Stimulated activated CD4-positive, alpha-beta T cell treated with anti-CD3 and anti-CD28 coated beads, Interleukin-1b, Interleukin-23, amount 100 ng/mL, for 1 hour (primary cell): ENCODE measurements at places on chromosomes 11 and 22.

DNA sequence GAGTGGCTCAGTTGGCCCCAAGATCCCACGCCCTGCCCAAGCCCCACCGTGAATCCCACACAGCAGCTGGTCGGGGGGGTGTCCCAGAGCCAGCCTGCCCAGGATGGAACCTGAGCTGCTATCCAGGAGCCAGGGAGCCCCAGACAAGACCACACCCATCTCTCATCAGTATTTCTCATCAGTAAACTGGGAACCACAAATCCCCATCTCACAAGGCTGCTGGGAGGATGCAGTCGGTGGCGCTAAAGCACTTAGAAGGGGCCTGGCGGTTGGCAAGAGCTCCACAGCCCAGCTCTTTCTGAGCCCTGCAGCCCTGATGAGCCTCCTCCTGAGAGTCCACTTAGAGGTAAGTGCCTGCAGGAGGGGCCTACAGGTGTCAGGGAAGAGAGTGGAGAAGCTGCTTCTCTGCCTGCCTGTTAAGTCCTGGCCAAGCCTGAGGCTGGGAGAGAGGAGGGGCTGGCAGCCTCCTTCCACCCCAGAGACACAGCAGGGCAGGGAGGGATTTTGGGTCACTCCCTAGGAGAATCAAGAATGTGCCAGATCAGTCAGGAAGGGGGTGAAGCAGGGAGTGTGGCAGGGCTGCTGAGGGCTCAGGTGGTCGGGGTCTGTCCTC, 6.1 kb downstream of the FADS3 start:
- DNase-seq: no peak

GRCh38 chr11:116885951-116886655, 48.7 kb upstream of the APOA1 start:
- DNase-seq: no peak

DNA sequence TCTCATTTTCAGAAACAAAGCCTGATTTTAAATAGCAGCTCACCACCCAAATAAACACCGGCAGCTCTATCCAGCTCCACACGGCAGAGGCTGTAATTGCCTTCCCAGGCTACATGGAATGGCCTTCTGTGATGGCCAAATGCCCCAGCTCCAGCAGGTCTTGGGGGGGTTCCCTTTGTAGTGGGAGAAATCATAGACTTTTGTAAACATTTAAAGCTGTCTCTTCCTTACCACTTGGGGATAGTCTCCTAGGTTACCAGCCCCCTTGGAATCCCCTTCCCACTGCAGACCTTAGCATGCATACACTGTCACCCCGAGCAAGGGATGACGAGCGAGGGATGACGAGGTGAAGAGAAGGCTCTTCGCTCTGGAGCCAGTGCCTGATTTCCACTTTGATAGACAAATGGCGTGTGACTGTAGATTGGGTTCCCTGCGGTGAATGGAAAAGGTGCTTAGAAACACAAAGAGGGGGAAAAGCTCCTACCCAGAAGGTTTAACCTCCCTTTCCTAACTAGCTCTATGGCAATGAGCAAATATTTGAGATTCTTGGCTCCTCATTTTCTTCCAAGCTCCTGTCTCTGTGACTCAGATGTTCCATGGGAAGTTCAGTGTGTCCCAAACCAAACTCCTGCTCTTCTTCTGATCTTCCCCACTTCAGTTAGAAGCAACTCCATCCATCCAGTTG, 108.0 kb upstream of the CADM1 start:
- DNase-seq: no peak

DNA sequence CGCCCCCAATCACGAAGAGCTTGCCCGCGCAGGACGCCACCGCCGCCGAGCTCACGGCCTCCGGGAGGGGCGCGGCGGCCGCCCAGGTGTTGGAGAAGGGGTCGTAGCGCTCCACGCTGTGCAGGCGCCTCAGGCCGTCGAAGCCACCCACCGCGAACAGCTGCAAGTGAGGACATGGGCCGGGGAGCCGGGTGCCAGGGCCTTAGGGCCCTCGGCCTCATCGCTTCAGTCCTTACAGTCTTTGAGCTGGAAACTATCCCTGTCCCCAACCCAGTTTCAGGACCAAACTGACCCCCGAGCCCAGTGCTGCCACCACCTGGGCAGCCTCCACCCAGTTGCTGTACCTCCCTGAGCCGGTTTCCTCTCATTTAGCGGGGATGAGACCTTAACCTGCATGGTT, 7.6 kb downstream of the KLHL35 start:
- DNase-seq: no peak

DNA sequence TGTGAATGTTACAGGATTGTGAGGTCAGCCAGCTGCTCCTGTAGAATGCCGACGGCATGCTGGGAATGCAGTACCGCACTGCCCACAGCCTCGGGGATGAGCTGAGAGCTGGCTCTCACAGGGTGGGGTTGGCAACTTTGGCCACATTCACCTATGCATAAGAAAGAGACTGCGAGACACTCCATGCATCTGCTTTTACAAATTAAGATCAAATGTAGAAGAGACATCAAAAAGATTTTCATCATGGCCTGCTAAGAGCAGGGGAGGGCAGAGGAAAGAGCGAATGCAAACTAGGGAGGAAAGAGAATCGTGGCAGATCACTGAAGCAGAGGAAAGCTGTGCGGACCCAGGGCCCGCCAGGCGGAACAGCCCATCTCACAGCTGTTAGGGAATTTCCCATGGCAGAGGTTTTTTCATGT, 49.8 kb upstream of the SPATA19 start:
- no peak for DNase-seq

GRCh38 chr11:73029403-73029802, 112.7 kb downstream of the FCHSD2 start:
- DNase-seq: no peak

- DNase-seq: no peak
Observed at GRCh38 chr11:118804094-118804493, 13.1 kb upstream of the DDX6 start.

GRCh38 chr11:87176044-87176443, 138.3 kb downstream of the TMEM135 start:
- DNase-seq: no peak

DNA sequence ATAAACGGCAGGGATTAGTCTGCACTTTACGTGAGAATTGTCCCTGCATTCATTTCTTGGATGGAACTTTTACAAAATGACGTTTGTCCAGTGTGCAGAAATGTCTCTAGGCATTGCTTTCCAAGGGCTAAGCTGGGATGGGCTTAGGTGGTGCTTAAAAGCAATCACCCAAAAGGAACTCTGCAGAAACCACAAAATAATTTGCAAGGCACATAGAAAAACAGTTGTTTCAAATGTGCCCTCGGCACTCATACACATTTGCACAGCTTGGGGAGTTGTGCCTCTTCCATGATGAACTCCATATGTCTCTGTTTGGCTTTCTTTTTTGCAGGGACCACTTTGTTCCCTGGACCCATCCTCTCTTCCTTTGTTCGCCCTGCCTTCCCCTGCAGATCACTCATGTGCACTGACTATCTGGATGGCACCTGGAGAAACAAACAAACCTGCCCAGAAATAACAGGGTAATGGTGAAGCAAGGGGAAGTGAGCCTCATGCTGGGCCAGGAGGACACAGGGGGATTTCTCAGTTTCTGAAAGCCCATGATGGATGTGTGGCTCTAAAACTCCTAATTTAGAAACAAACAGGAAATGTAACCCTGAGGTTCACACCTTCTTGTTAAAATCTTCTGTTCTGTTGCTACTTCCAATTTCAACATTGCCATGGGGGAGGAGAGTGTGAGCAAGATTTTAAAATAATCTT, 150.2 kb downstream of the SNX19 start:
- DNase-seq: no peak

- no peak for DNase-seq
Observed at GRCh38 chr22:31956360-31956759, 12.0 kb downstream of the YWHAH start.

- peak; percentile 44 for DNase-seq
Observed at GRCh38 chr11:363948-364761, 5.1 kb upstream of the B4GALNT4 start.

- no peak for DNase-seq
Observed at GRCh38 chr22:46604306-46604690, 15.9 kb upstream of the GRAMD4 start.

DNA sequence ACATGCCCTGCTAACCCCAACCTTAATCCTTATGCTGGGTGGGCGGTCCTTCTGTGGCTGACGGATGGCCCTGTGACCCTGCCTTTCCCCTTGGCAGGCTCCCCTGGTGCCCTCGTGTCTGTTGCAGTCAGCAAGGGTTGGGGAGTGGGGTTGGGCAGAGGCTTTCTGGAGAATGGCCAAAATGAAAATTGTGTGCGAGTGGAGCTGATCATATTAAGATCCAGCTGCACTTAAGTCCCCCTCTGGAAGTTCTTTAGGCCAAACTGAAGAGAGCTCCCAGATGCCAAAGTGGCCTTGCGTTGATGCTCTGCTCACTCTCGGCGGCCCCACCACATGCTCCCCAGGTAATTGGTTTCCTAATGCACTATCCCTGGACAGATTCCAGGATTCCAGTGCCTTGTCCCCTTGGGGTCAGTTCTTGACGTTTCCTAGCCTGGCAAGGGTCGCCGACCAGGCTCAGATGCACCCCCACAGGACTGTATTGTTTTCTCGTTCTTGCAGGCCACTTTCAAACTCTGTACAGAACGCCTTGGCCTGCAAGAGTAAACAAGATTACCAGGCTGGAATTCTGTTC, 16.4 kb upstream of the C11orf96 start:
- no peak for DNase-seq

DNA sequence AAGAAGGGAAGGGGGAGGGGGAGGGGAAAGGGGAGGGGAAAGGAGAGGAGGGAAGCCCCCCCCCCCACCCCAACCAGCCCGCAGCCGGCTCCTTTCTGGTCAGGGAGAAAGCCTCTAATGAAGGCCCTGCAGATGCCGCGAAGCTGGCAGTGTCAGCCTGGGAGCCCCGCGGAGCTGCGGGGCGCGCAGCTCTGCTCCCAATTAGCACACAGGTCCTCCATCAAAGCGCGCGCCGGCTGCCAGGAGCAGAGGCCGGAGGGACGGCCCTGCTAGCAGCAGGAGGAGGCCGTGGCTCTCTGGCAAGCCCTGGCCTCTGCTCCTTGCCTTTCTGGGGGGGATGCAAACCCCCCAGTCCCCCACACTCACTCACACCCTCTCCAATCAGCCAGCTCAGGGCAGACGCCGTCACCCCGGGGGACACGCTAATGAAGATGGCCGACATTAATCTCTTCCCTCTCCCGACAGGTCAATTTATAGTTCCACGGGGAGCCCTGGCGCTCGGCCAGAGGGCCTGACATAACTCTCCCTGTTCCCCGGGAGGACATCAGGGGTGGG, 70.5 kb upstream of the TCF20 start:
- no peak for DNase-seq

DNA sequence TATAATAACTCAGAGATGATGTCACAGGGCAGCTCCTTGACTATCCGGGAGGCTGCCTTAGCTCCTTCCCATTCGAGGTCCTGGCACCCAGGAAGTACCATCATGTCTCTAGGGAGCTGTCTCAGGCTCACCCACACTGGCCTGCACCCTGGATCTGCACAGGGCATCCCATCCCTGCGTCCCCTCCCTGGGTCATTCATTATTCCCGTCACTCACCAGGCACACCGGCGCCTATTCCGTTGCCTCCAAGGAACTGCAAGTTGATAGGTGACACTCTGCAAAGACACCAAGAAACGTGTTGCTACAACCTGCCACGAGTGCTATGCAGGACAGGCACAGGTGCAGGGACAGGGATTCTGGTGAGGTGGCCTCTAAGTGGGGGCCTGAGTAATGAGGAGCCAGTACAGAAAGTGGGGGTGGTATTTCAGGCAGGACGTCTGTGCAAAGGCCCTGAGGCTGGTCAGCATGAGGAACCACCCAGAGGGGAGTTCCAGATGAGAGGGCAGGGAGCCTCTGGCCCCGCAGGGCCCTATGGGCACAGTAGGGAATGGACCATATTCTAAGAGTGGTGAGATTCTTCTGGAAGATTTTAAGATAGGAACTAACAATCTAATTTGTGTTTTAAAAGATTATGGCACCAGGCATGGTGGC, 71.6 kb upstream of the SHANK2 start:
- no peak for DNase-seq

- peak; percentile 61 for DNase-seq
Observed at GRCh38 chr22:22342697-22343580, 98.4 kb downstream of the VPREB1 start.

- DNase-seq: no peak
Observed at GRCh38 chr11:99640671-99641070, 619.9 kb downstream of the CNTN5 start.

GRCh38 chr11:44256673-44257291, 53.2 kb downstream of the ALX4 start:
- no peak for DNase-seq

DNA sequence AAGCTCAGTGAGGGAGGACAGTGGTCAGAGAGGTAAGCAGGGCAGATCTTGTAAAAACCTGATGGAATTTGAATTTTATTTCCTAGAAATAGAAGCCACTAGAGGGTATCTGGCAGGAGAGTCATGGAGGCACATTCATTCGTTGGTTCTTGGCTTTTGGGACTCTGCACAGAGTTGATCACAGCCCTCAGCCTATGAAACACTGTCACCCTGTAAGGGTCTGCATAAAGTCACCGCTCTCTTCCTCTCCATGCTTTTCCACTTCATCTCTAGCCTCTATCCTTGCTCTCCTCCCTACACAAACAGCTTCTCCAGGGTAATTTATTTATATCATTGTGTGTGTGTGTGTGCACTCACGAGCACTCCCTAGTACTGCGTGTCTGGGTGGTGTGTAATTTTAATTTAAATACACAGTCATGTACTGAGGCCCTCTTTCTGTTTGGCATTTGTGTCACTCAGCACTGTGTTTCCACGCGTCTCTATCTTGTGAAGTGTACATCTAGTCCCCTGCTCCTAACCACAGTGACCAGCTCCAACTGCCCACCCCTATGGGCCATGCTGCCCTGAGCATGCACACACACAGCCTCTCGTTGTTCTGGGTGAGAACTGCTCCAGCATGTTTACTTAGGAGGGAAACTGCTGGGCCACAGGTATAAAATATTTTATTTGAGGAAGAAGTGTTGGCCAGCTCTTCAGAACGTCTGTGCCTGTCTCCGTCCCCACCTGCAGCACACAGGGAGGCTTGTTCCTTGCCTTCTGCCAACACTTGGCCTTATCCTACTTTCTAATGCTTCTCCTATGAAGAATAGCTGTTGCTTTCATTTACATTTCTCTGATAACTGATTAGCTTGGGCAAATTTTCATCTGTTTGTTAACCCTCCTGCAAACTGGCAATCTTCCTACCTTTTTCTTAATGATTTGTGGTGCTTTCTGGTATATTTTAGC, 4.5 kb downstream of the KCNQ1OT1 start:
- no peak for DNase-seq

GRCh38 chr11:1754376-1755150, 4.2 kb upstream of the IFITM10 start:
- DNase-seq: no peak

DNA sequence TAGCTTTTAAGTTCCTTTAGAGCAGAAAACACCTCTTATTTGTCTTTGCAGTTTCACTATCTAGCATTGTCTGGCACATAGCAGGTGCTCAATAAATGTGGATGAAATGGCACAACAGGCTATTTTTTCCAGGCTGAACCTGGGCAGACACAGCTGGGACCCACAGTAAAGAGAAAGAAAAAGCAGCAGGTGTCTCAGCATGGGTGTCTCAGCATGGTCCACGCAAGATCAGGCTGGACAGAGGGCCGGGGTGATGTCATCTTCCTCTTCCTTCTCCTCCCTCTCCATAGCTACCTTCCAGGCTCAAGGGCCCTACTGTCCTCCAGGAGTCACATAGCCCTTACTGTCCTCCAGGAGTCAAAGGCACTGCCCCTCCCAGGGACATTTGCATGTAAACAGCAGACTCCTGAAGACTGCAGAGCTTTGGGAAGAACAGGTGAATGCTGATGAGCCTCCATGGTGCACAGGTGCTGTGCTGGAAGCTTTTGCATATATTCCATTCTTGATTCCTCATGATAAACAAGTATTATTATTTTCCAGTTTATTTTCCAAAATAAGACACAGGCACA, 65.2 kb downstream of the DSCAML1 start:
- DNase-seq: no peak

GRCh38 chr11:8363921-8364320, 100.2 kb upstream of the LMO1 start:
- DNase-seq: no peak
